ENCODE measurements at places on chromosomes 3 and 15.
A peak's percentile ranks its signal among the peaks of the same experiment; 100 is the strongest.

DNA sequence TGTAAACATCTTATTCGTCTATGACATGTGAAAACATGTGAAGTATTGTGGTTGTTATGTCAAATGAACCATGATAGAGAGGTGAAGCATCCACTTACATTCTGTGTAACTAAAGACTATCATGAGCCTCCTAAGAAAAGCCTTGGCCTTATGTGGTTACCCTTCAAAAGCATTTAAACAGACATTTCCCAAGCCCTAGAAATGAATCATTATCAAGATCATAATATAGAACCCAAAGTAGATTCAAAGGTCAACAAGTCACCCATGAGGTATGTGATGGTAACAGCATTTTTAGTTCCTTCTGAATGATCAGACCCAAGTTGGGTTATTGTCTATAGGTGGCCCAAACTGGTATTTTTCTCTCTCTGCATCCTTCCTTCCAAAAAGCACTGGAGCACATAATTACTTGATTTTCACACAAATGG, 408.0 kb downstream of the TBL1XR1 start:
- no peak for DNase-seq

GRCh38 chr3:142943870-142944269, 19.6 kb downstream of the PAQR9 start:
- no peak for DNase-seq

DNA sequence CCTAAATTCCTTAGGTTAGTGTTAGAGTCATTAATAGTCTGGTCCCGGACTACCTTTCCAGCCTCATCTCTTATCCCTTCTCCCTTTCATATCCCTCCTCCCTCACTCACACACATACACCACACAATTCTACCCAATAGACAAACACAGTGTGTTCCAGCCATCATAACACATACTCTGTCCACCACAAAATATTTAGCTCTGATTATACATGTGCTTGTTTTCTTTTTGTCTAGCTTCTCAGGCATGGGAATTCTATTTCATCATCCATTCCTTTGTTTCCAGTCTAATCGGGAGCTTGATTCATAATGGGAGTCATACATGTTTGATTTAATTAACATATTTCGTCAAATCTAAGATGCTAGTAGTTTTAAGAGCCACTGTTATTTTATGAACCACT, 161.8 kb upstream of the BFSP2 start:
- no peak for DNase-seq

GRCh38 chr3:118641608-118642007, 393.0 kb downstream of the IGSF11 start:
- no peak for DNase-seq

DNA sequence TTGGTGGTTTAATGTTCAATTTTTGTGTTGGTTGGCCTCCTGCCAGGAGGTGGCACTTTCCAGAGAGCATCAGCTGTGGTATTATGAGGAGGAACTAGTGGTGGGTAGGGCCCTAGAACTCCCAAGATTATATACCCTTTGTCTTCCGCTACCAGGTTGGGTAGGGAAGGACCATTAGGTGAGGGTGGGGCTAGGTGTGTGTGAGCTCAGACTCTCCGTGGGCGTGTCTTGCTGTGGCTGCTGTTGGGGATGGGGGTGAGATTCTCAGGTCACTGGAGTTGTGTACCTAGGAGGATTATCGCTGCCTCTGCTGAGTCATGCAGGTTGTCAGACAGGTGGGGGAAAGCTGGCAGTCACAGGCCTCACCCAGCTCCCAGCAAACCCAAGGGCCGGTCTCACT, 187.1 kb downstream of the DPH6 start:
- no peak for DNase-seq

- no peak for DNase-seq
Measured at GRCh38 chr3:88879905-88880304, 227.5 kb upstream of the EPHA3 start.

DNA sequence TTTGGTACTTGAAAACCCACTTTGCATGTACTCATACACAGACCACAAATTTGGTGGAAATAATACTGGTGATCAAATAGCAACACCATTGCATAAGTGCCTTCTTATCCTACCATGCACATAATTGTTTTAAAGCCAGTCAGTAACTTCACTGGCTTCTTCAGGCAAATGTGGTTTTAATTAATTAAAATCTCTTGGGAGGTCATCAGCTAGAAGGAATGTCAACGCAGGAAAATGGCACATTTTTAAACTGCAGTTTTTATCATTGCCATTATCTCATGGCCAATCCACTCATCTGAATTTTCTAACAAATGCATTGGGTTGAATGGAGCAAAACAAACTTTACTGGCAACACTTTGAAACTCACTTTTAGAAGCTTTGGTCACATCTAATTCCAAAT, 105.7 kb upstream of the ZPLD1 start:
- DNase-seq = no peak

- DNase-seq = no peak
Measured at GRCh38 chr15:71656425-71656824, 153.9 kb upstream of the NR2E3 start.

DNA sequence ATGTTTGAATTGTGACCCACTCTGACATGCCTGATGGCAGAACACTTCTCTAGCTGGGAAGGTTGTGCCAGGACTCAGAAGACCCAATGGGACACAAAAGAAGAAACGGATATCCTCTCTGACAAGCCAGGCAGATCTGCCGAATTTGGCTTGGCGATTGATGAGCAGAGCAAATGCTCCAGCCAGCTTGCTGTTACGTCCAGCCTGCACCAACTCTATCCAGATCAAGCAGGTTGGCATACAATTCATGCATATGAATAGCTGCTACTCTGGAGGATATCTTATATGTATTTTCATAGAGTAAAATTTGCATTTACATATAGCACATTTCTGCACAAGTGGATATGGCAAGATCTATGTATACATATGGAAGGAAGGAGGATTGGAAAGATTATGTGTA, 102.8 kb downstream of the PEX5L start:
- no peak for DNase-seq

- DNase-seq = no peak
Measured at GRCh38 chr3:108127301-108127988, 36.6 kb upstream of the CD47 start.

- DNase-seq = no peak
Measured at GRCh38 chr15:94546808-94547207, 315.4 kb downstream of the MCTP2 start.

GRCh38 chr3:154778057-154778456, 302.1 kb upstream of the MME start:
- no peak for DNase-seq

- DNase-seq = no peak
Measured at GRCh38 chr15:101617390-101617965, 34.7 kb downstream of the TM2D3 start.

DNA sequence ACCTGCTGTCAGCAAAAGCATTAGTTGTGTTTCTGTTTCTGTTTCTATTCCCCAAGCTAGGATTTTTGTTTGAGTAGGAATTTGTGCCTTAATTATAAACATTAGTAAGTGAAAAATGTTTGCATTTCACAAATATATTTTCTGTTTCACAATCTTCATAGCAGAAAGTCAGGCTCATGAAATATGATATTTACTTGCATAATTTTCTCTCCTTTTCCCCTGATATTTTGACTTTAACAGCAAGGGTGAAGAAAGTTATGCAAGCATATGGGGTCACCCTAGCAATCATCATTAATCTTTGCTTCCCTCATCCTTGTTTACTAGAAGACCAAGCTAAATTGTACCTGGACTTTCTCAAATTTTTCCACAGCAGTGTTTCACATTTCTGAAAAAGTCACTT, 140.3 kb upstream of the SEMA6D start:
- DNase-seq = no peak

- no peak for DNase-seq
Measured at GRCh38 chr3:24886501-24886900, 391.9 kb upstream of the THRB start.

GRCh38 chr3:195867631-195868335, 40.6 kb downstream of the TNK2 start:
- no peak for DNase-seq

DNA sequence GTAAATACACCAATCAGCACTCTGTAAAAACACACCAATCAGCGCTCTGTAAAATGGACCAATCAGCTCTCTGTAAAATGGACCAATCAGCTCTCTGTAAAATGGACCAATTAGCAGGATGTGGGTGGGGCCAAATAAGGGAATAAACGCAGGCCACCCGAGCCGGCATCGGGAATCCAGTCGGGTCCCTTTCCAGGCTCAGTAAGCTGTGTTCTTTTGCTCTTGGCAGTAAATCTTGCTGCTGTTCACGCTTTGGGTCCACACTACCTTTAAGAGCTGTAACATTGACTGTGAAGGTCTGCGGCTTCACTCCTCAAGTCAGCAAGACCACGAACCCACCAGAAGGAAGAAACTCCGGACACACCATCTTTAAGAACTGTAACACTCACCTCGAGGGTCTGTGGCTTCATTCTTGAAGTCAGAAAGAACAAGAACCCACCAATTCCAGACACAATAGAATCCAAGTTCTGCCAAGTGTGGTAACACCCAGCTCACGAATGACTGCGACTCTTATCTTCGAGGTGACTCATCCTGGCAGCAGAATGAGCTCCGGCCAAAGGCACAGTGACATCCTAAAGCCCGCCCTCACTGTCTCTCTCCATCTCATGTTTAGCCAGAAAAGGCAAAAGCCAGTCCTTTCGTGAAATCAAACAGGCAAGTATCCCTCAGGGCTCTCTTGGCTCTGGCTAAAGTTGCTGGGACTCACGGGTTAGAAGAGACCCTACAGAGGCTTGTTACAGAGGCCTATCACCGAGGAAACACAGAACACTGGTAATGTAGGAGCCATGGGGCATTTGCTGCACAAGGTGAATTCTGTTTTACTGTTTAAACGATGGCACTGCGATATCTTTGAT, 155.2 kb downstream of the FAM43A start:
- peak; percentile 63 for DNase-seq

DNA sequence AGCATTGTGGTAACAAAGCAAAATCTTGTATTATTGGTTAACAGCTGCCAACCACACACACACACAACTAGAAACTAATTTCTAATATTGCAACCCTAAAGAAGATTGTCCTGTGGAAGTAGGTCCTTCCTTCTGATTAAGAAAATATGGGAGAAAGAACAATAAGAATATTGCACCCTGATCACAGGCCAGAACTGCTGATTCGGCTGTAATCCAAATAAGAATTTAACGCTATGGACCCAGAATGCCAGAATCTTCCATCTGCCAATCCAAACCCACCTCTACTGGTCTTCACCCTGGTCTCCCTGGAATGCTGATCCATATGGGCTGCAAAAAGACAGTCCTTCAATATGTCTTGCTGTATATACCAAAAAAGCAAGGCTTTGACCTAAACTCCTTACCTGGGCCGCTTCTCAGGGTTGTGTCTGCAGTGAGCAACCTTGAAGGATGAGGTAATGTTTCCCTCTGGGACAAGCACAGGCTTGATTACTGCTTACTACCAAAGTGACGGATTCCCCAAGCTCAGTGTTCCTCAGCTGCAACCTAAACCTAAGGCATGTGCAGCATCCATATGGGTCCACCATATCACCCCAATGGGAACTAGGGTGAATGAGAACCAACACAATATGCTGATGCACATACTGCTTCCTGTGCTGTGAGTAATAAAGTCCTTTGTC, 8.0 kb downstream of the CCDC14 start:
- no peak for DNase-seq

DNA sequence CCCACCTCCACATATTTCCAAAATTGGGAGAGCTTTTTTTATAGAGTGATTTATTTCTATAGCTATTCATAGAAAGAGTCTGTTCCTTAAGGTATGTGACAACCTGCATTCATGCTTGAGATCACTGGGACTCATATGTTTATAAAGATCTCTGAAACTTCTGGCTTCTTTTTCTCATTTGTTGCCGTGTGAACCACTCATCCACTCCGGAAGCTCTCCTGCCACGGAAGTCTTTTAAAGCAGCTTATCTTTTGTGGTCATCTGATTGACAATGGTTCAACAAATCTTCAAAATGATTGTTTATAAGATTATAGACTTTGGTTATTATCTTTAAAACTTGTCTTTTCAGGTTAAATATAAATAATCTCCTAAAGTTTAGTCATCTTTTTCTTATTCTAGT, 260.5 kb downstream of the C3orf38 start:
- no peak for DNase-seq

DNA sequence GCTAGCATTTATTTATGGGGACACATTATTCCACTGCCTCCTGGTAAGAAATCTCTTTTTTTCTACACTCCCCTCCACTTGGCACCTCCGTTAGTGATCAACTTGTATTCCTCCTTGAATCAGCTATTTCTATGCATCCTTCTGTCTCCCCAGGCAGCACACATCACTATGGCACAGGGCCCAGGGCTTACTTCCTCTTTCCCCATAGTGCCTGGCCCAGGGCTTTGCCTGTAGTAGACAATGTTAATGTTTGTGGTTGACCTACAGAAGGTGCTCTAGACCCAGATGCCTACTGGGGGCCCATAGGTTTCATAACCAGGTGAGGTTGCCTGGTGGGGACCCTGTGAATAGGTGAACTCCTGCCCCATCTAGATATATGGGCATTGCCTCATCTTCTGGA, 44.9 kb downstream of the EPHB1 start:
- DNase-seq = no peak

DNA sequence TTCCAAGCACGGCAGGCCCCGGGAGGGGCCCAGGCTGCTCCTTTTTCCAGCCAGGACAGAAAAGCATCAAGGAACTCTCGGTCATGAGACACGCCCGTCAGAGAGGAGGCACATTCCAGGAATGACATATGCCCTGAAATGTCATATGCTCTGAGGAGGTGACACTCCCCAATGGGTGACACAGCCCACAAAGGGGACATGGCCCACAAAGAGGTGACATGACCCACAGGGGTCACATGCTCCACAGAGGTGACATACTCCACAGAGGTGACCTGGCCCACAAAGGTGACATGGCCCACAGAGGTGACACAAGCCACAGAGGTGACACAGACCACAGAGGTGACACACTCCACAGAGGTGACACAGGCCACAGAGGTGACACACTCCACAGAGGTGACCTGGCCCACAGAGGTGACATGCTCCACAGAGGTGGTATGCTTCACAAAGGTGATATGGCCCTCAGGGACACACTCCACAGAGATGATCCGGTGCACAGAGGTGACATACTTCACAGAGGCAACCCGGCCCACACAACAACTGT, 79.2 kb downstream of the ABHD5 start:
- no peak for DNase-seq

DNA sequence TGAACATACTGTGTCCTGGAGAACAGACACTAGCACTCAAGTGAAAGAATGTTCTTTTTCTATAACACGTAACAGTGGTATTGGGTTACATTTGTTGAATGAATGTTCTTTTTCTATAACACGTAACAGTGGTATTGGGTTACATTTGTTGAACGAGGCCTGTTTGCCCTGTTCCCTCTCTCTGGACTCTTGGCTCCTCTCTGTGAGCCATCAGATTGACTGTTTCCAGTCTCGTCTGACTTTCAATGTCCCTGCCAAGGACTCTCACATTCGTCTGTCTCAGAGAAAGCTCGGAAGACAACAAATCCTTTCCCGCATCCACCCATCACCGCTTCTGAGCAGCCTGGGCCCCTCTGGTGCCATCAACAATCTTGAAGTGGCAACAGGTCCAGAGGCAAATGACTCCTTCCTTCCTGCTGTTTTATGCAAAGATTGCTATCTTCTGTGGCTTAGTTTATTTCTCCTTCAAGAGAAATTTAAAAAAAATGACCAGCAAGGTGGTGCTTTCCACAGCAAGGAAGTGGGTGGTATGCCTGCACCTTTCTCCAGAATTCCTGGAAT, 8.0 kb downstream of the TMEM45A start:
- no peak for DNase-seq

All from AG20443 (cell line).